ENCODE measurements at places on chromosomes 2 and 18.

DNA sequence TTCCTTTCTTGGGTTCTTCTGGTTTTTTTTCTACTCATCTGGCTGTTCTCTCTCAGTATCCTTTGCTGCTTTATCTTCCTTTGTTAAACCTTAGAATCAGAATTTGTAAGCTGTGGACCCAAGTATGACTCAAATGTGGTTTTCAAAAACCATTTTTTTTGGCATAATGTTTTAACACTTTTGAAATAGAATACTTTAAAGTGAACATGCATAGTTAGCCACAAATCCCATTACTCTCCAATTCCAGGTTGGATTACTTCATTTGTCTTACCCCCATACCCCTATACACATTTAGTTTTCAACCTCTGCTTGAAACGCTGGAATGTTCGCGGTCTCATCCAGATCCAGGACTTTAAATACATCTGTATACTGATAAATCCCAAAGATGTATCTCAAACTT is 29.1 kb downstream of the ALMS1 start:
- no peak for DNase-seq

DNA sequence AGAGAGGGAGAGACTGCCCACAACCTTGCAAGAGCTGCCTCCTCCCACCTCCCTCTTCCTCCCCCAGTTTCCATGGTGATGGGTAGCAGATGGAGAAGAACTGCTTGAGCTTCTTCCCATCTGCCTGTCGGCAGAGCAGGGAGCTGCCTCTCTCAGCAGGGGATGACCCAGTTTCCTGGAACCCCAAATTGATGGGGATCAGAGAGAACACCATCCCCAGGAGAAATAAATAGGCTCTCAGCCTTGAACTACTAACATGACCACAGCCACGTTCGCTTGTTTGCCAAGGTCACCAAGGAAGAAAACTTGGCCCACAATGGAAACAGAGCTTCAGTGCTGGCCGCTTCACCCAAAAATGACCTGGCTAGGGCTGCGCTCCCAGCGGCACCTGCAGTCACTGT is 82.2 kb downstream of the ADD2 start:
- DNase-seq, result no peak

- DNase-seq, result no peak
Measured at GRCh38 chr2:26910176-26910575, 60.3 kb upstream of the MAPRE3 start.

DNA sequence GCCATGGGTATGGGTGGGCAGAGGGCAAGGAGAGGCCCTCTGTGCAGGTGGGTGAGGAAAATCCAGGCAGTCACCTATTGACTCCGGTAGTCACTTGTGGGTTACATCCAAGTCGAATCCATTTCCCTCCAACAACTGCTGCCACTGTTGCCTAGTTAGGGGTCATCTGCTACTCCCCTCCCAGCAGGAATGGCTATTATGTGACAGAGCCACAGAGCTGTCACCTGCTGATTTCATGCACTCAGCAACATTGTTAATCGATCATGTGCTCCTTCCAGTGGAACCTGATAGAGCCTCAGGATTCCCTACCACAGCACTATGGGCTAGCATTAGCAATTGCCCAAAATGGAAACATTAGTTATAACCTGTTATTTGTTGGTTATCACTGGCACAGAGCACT is 31.4 kb downstream of the POLR1A start:
- no peak for DNase-seq

DNA sequence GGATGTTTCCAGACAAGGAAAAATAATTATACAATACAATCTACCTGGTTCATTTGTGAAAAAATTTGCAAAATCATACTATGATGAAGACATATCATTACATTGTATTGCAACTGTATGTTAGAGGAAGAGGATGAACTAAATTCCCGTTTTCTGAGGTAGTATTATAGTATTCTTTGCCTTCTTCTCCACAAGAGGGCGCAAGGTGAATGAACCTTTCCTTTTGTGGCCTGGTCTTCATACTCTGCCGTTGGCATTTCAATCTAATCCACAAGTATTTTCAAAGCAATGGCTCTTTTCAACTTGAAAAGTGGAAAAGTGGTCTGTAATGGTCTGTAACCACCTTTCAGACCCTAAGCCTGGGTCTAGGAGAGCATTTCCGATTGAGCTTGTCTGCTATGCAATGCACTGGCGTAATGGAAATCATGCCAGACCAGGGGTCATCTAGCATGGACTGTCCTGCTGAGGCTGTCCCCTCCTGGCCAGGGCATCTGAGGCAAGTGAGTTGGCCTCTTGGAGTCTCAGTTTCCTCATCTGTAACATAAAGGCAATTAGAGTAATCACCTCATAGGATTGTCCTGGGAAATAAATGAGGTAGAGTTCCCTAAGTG is 30.8 kb upstream of the ZNF396 start:
- no peak for DNase-seq

DNA sequence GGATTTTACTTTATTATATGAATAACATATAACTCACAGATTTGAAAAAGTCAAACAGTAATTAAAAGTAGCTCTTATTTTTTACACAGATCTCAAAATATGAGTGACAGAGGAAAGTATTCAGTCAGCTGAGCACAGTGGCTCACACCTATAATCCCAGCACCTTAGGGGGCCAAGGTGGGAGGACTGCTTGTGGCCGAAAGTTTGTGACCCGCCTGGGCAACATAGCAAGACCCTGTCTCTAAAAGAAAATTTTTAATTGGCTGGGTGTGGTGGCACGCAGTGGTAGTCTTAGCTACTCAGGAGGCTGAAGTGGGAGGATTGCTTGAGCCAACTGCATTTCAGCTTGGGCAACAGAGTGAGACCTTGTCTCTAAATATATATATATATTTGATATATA is 19.2 kb upstream of the UGP2 start:
- DNase-seq, result no peak
